SJCRH30 (cell line): ENCODE measurements at places on chromosomes 6 and 20. TPM values are rescaled to one million over a fixed set of nuclear protein-coding genes. Genes with fewer than 3 reads are reported as not detected.

DNA sequence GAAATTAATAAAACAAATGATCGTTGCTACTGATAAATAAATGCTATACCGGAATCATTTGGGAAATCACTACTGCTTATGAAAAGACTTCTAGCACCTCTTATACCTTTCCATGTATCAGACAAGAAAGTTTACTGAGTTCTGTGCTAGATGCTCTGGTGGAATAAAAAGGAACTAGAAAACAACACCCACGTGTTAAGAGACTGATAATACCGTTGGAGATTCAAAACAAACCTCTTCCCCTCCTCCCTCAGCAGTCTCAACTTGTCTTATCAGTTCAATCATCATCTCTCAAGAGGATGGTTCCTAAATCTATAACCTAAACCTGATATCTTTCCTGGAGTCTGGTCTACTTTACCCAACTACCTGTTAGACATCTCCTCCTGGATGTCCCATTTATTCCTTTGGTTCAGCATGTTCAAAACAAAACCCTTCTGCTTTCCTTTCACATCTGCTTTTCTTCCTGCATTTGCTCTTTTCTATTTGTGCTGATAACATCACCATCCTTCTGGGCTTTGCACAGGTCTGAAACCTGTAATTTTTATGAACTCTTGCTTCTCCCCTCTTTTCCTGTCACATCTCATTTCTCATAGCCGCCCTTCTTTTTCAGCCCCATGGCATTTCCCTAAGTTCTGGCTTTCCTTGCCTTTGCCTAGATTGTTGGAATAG, 122.2 kb downstream of the COL19A1 start:
- no peak for DNase-seq
- H3K36me3 ChIP-seq: no peaks in the 10 kb centered on the region
- peaks cover 2% of the 10 kb centered on the region; the same call in 1 of the 2 replicates for H3K4me1 ChIP-seq
- H3K4me3 ChIP-seq: no peak overlapping the region

DNA sequence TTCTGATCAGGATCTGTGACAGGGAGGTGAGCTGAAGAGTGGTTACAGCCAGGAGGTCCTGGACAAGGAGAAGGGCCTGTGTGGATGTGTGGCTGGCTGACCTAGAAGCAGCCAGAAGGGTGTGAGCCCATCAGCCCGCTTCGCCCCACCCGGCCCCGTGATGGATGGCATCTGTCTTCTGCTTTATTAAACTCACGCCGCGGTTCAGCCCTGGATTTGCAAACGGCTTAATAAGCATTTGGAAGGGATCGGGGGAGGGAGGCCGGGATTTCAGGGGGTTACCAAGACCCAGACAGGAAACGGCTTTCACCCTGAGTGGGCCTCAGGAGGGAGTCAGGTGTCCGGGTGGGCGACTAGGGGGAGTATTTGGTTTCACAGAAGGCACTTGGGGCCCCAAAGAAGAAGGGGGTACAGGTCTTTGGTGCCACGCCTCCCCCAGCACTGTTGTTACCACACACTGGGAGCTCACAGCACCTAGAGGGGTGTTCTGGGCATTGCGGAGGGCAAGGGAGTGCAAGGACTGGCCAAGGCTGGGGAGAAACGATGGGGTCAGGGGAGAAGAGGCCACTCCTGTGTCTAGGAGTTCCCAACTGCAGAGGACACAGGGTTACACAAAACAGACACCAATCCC, 53.8 kb upstream of the FOXP4 start:
- no peak overlapping the region for H3K4me3 ChIP-seq
- no peak overlapping the region for H3K27ac ChIP-seq
- DNase-seq: peak; percentile 57
- H3K36me3 ChIP-seq: no peaks in the 10 kb centered on the region
- H3K27me3 ChIP-seq: 0 out of 2 replicates have a peak, but pooled peaks cover 5% of the 10 kb centered on the region

The SLC25A27 gene
- total RNA-seq: 0.33 and 0.81 TPM in 2 replicates

The TTLL9 gene
- 0.05 TPM in 1 of 2 replicates, not detected in the other for total RNA-seq

DNA sequence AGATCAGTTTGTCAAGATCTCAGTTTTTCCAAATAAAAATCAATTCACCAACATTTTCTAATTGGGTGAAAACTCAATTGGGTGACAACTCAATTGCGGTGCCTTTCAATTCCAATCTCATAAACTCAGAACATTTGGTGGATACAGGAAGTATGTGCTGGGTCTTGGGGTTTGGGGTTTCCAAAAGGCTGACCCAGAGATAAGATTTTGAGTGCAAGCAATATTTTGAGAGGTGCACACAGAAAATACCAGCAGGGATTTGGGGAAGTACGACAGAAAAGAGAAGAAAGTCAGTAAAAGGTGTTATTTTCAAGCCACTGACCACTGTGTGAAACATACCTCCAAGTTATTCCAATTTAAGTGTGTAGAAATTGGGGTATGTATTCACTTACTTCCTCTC, 258.0 kb downstream of the PHACTR1 start:
- no peaks in the 10 kb centered on the region for H3K27me3 ChIP-seq
- DNase-seq: no peak
- no peaks in the 10 kb centered on the region for H3K36me3 ChIP-seq
- H3K27ac ChIP-seq: no peak overlapping the region
- H3K4me3 ChIP-seq: no peak overlapping the region
- H3K4me1 ChIP-seq: no peaks in the 10 kb centered on the region

GRCh38 chr6:164045082-164045481, 630.6 kb downstream of the QKI start:
- no peaks in the 10 kb centered on the region for H3K36me3 ChIP-seq
- no peak overlapping the region for H3K4me3 ChIP-seq
- no peak for DNase-seq
- no peak overlapping the region for H3K27ac ChIP-seq
- H3K4me1 ChIP-seq: no peaks in the 10 kb centered on the region
- no peaks in the 10 kb centered on the region for H3K27me3 ChIP-seq

The PKHD1 gene
- 0.53 and 0.71 TPM in 2 replicates for total RNA-seq

GRCh38 chr20:39813190-39813829, 851.2 kb downstream of the DHX35 start:
- no peak for DNase-seq
- H3K27me3 ChIP-seq: no peaks in the 10 kb centered on the region; the same call in 1 of the 2 replicates
- H3K4me3 ChIP-seq: no peak overlapping the region
- no peaks in the 10 kb centered on the region for H3K4me1 ChIP-seq

GRCh38 chr20:61652146-61652545, 400.1 kb downstream of the CDH4 start:
- H3K27me3 ChIP-seq: peaks cover 17% of the 10 kb centered on the region
- H3K4me1 ChIP-seq: no peaks in the 10 kb centered on the region
- H3K4me3 ChIP-seq: no peak overlapping the region
- H3K27ac ChIP-seq: no peak overlapping the region
- no peak for DNase-seq

- H3K4me1 ChIP-seq: no peaks in the 10 kb centered on the region
- no peak overlapping the region for H3K27ac ChIP-seq
- H3K4me3 ChIP-seq: no peak overlapping the region
- no peaks in the 10 kb centered on the region for H3K27me3 ChIP-seq
- DNase-seq: no peak
- H3K36me3 ChIP-seq: no peaks in the 10 kb centered on the region
These were observed 155.3 kb downstream of the PLCB1 start for GRCh38 chr20:8287340-8287739.

The CST8 gene
- total RNA-seq: not detected in 2 replicates

DNA sequence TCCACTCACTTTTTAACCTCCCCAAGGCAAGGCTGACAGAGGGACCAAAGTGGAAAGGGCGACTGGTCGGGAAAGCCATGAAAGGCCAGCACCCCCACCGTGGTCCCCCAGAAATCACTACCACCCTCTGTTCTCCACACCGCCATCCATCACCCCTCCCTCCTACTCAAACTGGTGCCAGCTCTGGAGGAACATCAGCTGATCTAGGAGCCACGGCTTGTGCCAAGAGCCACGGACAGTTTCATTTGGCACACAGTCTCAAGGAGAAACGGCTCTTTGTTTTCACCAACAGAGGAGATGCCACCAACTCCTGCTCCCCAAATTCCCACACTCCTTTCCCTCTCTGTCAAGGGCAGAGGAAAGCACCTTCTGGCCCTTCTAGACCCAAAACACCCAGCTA, 26.0 kb downstream of the TBC1D7 start:
- no peak overlapping the region for H3K4me3 ChIP-seq
- DNase-seq: no peak
- no peak overlapping the region for H3K27ac ChIP-seq

DNA sequence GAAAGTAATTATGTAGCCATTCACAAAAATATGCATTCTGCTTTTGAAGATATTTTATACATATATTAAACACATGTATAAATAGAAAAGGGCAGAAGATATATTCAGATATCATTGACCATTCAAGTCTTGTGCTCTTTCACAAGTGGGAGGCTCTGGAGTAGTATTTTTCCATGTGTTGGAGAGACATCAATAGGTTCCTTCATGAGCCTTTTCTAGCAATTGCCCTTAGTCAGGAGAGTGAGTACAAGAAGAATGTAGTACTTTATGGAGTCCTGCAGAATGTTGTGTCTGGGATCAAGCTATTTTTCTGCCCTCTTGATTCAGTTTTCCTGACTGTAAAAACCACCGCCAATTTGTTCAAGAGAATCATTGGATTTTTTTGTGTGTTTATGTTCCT, 117.9 kb downstream of the LRRC1 start:
- H3K4me3 ChIP-seq: no peak overlapping the region
- H3K36me3 ChIP-seq: no peaks in the 10 kb centered on the region

The TRIM10 gene
- total RNA-seq: not detected in 2 replicates

GRCh38 chr20:4190792-4191519, 175.6 kb upstream of the RNF24 start:
- H3K27ac ChIP-seq: no peak overlapping the region
- DNase-seq: no peak
- H3K36me3 ChIP-seq: no peaks in the 10 kb centered on the region; the same call in 1 of the 2 replicates
- H3K4me1 ChIP-seq: no peaks in the 10 kb centered on the region

DNA sequence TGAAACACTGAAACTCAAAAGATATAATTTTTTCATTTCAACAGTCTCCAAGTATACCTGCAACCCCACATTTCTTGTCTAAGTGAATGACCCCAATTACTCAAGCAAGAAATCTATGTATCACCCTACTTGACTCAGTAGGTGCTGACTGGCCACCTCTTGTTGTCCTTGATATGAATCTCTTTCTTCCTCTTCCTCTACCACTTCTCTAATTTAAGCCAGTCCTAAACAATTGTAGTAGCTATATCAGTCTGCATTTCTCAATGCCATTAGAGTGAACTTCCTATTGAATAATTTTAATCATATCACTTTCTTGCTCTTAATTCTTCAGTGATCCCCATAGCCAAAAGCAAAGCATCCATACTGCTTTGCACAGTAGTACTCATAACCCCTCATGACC, 93.2 kb downstream of the NKAIN2 start:
- H3K4me1 ChIP-seq: no peaks in the 10 kb centered on the region
- H3K36me3 ChIP-seq: no peaks in the 10 kb centered on the region
- no peak for DNase-seq
- H3K27ac ChIP-seq: no peak overlapping the region

- no peak overlapping the region for H3K4me3 ChIP-seq
These were observed 302.3 kb downstream of the TBC1D7 start for GRCh38 chr6:13025893-13026499.

GRCh38 chr20:63133481-63134091, 82.3 kb downstream of the YTHDF1 start:
- DNase-seq: no peak
- no peaks in the 10 kb centered on the region for H3K36me3 ChIP-seq
- H3K27me3 ChIP-seq: peaks cover 43% of the 10 kb centered on the region
- H3K27ac ChIP-seq: no peak overlapping the region
- no peaks in the 10 kb centered on the region for H3K4me1 ChIP-seq

- H3K36me3 ChIP-seq: no peaks in the 10 kb centered on the region
- peak overlapping the region; percentile 96 for H3K27ac ChIP-seq
- DNase-seq: peak; percentile 88
- H3K4me3 ChIP-seq: peak overlapping the region; percentile 39
These were observed 25.2 kb downstream of the TRAM2 start for GRCh38 chr6:52551483-52552277.

The RAB44 gene
- total RNA-seq: not detected in 2 replicates

GRCh38 chr6:165219629-165220028, 89.8 kb downstream of the C6orf118 start:
- peak; percentile 49 for DNase-seq
- H3K27me3 ChIP-seq: no peaks in the 10 kb centered on the region
- peak overlapping the region; percentile 15 for H3K4me3 ChIP-seq
- H3K4me1 ChIP-seq: peaks cover 28% of the 10 kb centered on the region
- peak overlapping the region; percentile 48 for H3K27ac ChIP-seq

DNA sequence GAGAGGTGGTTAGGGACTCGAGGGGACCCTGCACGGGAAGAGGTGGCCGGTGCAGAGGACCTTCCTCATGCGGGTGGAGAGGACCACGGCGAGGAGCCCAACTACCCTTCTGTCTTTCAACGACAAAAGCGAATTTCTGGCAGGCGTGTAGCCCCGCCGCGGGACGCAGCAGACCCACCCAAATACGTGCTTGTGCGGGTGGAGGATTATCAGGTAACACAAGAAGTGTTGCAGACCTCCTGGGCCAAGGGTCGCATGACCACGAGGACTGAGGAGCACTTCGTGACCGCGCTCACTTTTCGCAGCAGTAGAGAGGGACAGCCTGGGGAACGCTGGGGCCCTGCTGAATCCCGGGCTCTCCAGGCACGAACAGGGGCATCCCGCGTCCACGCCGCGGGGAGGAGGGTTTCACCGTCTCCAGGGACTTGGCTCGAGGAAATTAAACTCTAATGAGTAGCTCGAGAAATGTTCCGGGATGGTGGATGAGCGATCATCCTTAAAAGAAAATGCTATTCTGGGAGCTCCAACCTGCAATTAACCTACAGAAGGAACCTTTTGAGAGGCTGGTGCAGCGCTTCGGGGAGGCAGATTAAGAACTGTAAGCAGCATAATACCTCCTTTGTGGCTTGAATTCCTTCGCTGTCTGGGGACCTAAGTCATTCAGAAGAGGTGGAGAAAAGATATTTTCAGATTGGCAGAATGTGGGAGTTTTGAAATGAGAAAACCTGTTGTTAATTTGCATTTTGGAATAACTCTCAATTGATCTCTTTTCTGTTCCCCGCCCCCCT, 804 bp downstream of the C6orf141 start:
- DNase-seq: no peak
- no peaks in the 10 kb centered on the region for H3K36me3 ChIP-seq

GRCh38 chr6:34095136-34095505, 50.8 kb downstream of the GRM4 start:
- no peak for DNase-seq
- H3K4me1 ChIP-seq: no peaks in the 10 kb centered on the region
- peaks cover 15% of the 10 kb centered on the region; the same call in 1 of the 2 replicates for H3K27me3 ChIP-seq

DNA sequence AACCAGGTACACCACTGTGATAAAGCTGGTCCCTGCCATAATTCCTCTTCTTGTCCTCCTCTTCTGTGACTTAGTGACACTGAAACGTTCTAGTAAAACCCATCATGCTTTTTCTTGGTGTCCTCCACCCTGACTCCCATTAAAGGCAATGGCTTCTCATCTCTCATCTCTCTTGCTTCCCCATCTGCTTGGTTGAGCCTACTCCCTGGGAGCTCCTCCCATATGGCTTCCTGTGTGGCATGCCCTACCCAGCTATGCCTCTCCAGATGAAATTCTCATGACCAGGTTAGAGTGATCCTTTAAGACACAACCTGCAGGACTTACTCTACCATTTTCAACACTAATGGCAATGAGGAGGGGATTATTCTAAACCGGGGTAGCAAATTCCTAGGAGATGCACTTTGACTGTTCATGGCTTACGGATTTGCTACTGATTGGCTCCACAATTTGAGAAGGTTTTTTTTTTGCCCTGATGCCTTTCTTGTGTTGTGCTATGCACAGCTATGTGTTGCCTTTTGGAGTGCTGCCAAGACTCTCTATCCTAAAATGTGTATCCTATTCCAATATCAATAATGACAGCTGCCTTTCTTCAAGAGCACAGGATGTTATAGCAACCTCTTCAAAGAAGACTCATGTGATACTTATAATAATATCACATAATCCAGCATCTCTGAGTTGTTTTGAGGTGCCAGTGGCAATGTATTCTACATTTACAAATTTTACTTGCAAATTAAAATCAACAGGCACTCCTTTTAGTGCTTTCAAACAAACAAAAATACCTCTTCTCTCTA, 6.1 kb downstream of the SIRPG start:
- H3K27ac ChIP-seq: no peak overlapping the region
- no peak for DNase-seq
- H3K4me1 ChIP-seq: no peaks in the 10 kb centered on the region
- H3K27me3 ChIP-seq: no peaks in the 10 kb centered on the region
